Thoracic aorta (tissue), 2 donors: ENCODE measurements at places on chromosomes 4 and X. TPM values are rescaled to one million over a fixed set of nuclear protein-coding genes. Genes with fewer than 3 reads are reported as not detected.

The PRSS12 gene
- 0.27 TPM for total RNA-seq

The NSG1 gene
- total RNA-seq = 0.27 TPM

The HSFX1 gene
- 2.0 TPM for total RNA-seq

The TLR1 gene
- total RNA-seq = 16.1 TPM

The KCND1 gene
- total RNA-seq = 3.8 TPM

The ATP1B4 gene
- not detected for total RNA-seq

The JCHAIN gene
- 7.9 TPM for total RNA-seq

The CT45A5 gene
- total RNA-seq = not detected

The HMX1 gene
- 0.28 TPM for total RNA-seq

The TRIM2 gene
- 41.3 TPM for total RNA-seq

DNA sequence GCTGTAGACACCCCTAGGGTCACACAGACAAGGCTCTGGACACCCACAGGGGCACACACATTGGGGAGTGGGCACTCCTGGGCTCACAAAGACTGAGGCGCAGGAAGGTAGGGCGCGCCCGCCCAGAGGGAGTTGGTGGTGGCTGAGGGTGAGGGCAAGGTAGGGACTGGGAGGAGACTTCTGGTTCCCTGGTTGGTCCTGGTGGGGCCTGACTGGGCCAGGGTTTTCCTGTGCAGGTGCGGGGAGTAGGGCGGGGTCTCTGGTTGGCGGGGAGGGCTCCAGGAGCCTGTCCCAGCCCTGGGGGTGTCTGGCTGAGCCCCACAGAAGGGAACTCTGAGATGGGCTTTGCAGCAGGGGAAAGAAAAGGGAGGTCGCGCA is 6.7 kb upstream of the WAS start:
- H3K4me3 ChIP-seq = peak overlapping the region; percentile 76
- no peaks in the 10 kb centered on the region for H3K27me3 ChIP-seq
- DNase-seq = no peak
- H3K27ac ChIP-seq = peak overlapping the region; percentile 60
- H3K36me3 ChIP-seq = no peaks in the 10 kb centered on the region
- H3K4me1 ChIP-seq = no peaks in the 10 kb centered on the region

DNA sequence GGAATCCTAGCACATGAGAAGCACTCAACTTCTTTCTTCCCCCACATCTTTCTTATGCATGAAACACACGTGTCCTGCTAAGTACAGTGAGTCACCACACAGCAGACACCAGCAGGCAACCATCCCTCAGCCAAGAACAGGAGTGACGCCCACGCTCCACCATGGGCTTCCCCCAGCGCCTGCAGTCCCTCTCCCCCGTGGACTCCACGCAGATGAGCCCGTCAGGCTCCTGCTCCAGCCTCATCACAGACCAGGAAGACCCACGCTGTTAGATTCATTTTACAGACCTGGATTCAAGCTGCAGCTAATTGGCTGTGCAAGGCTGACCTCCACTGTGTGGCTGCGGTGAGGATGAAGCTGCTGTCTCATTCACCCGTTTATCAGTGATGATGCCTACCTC is 16.7 kb downstream of the HMX1 start:
- H3K4me3 ChIP-seq = no peak overlapping the region
- no peaks in the 10 kb centered on the region for H3K4me1 ChIP-seq
- H3K27ac ChIP-seq = no peak overlapping the region
- no peaks in the 10 kb centered on the region for H3K36me3 ChIP-seq

- no peak overlapping the region for H3K4me3 ChIP-seq
- H3K4me1 ChIP-seq = no peaks in the 10 kb centered on the region
- H3K27ac ChIP-seq = no peak overlapping the region
- no peaks in the 10 kb centered on the region for H3K36me3 ChIP-seq
- H3K27me3 ChIP-seq = no peaks in the 10 kb centered on the region
Observed at GRCh38 chr4:124167602-124168001, 544.9 kb downstream of the ANKRD50 start.

- H3K4me1 ChIP-seq = peaks cover 10% of the 10 kb centered on the region
- no peaks in the 10 kb centered on the region for H3K27me3 ChIP-seq
- H3K27ac ChIP-seq = no peak overlapping the region
- H3K36me3 ChIP-seq = no peaks in the 10 kb centered on the region
Observed at GRCh38 chr4:128793859-128794672, 15.4 kb upstream of the JADE1 start.

GRCh38 chr4:89538886-89539285 is 231.3 kb upstream of the GPRIN3 start:
- no peaks in the 10 kb centered on the region for H3K27me3 ChIP-seq
- no peak overlapping the region for H3K27ac ChIP-seq
- H3K36me3 ChIP-seq = no peaks in the 10 kb centered on the region

DNA sequence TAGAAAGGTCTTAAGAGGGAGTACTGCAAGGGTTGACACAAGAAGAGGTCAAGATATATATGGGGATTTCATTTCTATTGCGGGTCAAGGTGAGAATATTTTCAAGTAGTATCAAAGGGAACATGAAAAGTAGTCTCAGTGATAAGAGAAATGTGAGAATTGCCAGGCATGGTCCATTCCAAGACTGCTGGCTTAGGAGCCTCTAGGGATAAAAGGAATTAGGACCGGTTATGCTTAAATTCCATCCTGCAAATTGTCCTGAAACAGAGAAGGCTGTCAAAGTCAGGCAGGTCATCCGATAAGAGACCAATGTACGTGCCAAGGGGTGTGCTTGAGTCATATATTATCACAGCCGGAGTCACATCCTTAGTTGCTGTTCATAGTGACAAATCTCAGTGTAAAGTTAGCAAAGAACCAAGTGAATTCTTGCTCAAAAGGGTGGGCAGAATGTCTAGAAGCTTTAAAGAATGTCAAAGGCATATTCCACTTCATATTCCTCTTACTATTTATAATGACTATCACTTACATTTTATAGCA is 133.6 kb downstream of the CBLL2 start:
- no peak overlapping the region for H3K4me3 ChIP-seq
- no peaks in the 10 kb centered on the region for H3K36me3 ChIP-seq
- DNase-seq = no peak
- H3K27me3 ChIP-seq = no peaks in the 10 kb centered on the region

DNA sequence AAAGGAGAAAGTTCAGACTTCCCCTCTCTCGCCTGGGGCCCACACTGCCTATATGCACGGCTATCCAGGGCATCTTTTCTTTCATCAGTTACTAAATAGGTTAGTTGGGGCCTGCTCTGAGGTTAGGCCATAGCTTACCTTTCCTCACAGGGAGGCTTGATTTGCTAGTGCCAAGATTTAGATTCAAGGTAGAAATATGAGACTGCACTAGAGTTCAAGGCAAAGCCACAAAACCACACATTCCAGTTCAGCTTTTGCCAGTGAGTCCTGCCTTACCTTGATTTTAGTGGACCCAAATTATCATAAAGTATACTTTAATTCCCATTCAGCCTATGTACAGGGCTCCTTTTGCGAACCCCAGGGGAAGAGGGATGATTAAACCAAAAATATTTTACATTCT is 762.8 kb downstream of the PDHA2 start:
- H3K4me3 ChIP-seq = no peak overlapping the region
- DNase-seq = no peak
- H3K27ac ChIP-seq = no peak overlapping the region
- H3K27me3 ChIP-seq = no peaks in the 10 kb centered on the region
- H3K36me3 ChIP-seq = no peaks in the 10 kb centered on the region
- no peaks in the 10 kb centered on the region for H3K4me1 ChIP-seq

GRCh38 chr4:64062991-64063390 is 346.3 kb downstream of the TECRL start:
- no peak for DNase-seq
- no peaks in the 10 kb centered on the region for H3K4me1 ChIP-seq
- H3K27ac ChIP-seq = no peak overlapping the region
- H3K36me3 ChIP-seq = no peaks in the 10 kb centered on the region
- no peak overlapping the region for H3K4me3 ChIP-seq
- H3K27me3 ChIP-seq = no peaks in the 10 kb centered on the region

- H3K27me3 ChIP-seq = no peaks in the 10 kb centered on the region
- no peaks in the 10 kb centered on the region for H3K4me1 ChIP-seq
- no peak overlapping the region for H3K4me3 ChIP-seq
- DNase-seq = no peak
Observed at GRCh38 chrX:34770511-34770910, 113.4 kb upstream of the TMEM47 start.

GRCh38 chrX:1618689-1619088 is 3.8 kb downstream of the ASMT start:
- no peaks in the 10 kb centered on the region for H3K4me1 ChIP-seq
- H3K27ac ChIP-seq = no peak overlapping the region
- DNase-seq = no peak

GRCh38 chrX:101386542-101386885 is 523 bp upstream of the BTK start:
- no peak overlapping the region for H3K4me3 ChIP-seq
- H3K27me3 ChIP-seq = no peaks in the 10 kb centered on the region
- no peak for DNase-seq
- peaks cover 5% of the 10 kb centered on the region for H3K4me1 ChIP-seq
- H3K36me3 ChIP-seq = no peaks in the 10 kb centered on the region
- no peak overlapping the region for H3K27ac ChIP-seq

DNA sequence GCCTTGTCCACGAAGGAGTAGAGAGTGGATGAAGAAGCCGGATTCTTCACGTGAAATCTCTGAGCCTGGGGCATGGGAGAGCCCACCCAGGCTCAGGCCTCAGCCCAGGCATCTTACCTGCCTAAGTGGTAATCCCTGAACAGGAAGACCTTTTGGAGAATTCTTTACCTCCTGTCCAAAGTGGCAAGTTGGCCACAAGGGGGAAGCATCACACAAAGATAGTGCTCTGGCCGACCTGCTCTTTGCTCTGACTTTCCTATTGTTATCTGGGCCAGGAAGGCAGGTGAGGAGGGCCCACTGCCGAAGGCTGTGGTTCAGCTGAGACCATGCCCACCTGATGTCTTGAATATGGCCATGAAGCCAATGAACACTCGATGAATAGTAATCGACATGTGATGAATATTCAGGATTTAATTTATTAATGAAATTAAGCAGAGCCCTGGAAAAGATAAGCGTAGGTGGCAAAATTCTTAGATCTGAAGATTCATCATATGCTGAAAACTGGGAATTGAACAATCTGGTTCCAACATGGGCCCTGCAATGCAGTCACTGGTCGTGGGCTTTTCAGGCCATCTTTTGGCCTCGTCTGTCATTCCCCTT is 93.8 kb downstream of the PDGFRA start:
- no peaks in the 10 kb centered on the region for H3K4me1 ChIP-seq
- DNase-seq = no peak
- no peak overlapping the region for H3K4me3 ChIP-seq
- no peak overlapping the region for H3K27ac ChIP-seq
- no peaks in the 10 kb centered on the region for H3K36me3 ChIP-seq

DNA sequence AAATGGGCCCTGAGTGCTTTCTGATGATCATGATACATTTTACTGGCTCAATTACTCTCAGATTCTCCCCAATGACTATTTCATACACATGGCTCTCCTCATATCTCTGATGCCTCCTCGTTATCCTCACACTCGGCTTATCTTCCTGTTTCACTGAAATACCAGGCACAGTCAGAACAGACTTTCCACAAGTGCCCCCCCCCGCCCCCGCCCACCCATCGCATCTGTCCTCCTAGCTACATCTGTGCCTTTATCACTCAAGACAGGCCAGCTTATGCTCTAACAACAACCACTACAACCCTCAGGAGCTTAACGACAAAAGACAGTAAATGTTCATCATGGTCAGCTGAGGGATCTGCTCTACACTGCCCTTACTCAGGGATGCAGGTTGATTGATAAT is 610.6 kb upstream of the DIPK2B start:
- H3K27me3 ChIP-seq = no peaks in the 10 kb centered on the region
- no peak for DNase-seq
- no peak overlapping the region for H3K27ac ChIP-seq
- H3K4me1 ChIP-seq = no peaks in the 10 kb centered on the region

DNA sequence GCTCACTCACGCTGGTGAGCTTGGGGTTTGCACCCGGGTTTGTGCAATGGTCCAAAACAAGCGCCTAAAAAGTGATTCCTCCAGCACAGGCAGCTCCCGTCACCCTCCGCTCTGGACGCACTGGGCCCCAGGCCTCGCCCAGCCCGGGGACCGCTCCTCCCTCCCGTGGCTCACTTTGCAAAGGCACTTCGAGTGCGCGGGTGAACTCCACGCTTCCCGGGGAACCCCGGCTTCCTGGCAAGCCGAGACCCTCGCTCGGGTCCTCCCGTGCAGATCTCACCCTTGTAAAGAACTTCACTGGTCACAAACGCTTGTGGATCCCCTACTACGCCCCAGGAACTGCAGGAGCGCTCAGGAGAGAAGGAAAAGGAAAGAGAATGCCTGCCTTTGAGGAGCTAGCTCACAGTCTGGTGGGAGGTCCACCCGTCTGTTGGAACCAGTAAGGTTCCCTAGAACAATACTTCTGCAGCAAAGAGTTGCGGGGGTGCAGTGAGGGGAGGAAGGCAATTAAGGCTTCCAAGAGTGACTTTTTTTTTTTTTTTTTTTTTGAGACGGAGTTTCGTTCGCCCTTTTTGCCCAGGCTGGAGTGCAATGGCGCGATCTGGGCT is at the start of gene CTPS2:
Gene CTPS2, minus strand, starts transcription at position 122 of the 608 bp plus-strand sequence. CDS start 9,767 bp downstream, outside the sequence.
- no peak for DNase-seq
- H3K36me3 ChIP-seq = no peaks in the 10 kb centered on the region
- no peaks in the 10 kb centered on the region for H3K27me3 ChIP-seq
- peak within 1 kb of the TSS; percentile 80 for H3K27ac ChIP-seq

- no peak overlapping the region for H3K4me3 ChIP-seq
- H3K4me1 ChIP-seq = no peaks in the 10 kb centered on the region
- no peak for DNase-seq
- H3K27me3 ChIP-seq = no peaks in the 10 kb centered on the region
- H3K36me3 ChIP-seq = no peaks in the 10 kb centered on the region
- no peak overlapping the region for H3K27ac ChIP-seq
Observed at GRCh38 chr4:61301271-61301670, 101.1 kb downstream of the ADGRL3 start.

DNA sequence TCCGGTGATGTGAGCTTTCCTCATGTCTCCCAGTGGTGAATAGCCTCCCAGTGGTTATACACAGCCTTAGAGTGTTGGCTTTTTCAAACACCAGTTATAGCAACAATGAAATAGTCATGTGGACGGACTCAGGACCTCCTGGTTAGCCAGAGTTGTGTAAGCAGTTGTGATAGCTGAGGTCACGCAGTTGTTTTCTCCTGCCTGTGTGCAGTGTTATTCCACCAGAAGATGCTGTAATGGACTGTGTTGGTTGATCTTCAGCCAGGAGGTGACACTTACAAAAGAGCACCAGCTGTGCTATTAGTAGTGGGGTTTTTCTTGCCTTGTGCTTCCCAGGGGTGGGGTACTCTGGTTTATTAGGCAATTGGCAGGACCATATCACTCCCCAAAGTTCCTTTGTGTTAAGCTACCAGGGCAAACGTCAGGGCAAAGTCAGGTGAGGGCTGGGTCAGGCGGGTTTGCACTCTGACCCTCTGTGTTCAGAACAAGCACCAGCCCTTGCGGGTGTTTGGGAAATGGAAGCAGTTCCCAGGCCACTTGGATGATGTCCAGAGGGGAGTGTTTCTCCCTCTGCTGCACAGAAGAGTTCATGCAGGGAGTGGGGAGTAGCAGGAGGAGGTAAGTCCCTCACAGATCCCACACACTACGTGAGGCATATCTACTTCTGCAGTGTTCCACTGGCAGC is 252.6 kb downstream of the TMEM47 start:
- no peak overlapping the region for H3K4me3 ChIP-seq

- DNase-seq = no peak
- no peaks in the 10 kb centered on the region for H3K27me3 ChIP-seq
- no peak overlapping the region for H3K4me3 ChIP-seq
- H3K4me1 ChIP-seq = no peaks in the 10 kb centered on the region
- no peaks in the 10 kb centered on the region for H3K36me3 ChIP-seq
Observed at GRCh38 chrX:44062840-44063239, 89.7 kb upstream of the NDP start.

- H3K36me3 ChIP-seq = no peaks in the 10 kb centered on the region
- no peaks in the 10 kb centered on the region for H3K4me1 ChIP-seq
- DNase-seq = no peak
- H3K27me3 ChIP-seq = no peaks in the 10 kb centered on the region
- H3K27ac ChIP-seq = no peak within 1 kb of the TSS
- H3K4me3 ChIP-seq = no peak within 1 kb of the TSS
Observed at GRCh38 chr4:15963001-15963451, at the start of gene FGFBP2. Gene FGFBP2 (minus strand): TSS chr4:15963175. CDS start chr4:15963129, 46 bp downstream.
